Ureter (tissue), 1 donor: ENCODE measurements at places on chromosomes 1 and 21. TPM values are rescaled to one million over a fixed set of nuclear protein-coding genes. Genes with fewer than 3 reads are reported as not detected.

GRCh38 chr1:83927701-83928100, 71.2 kb downstream of the TTLL7 start:
- no peak for DNase-seq

DNA sequence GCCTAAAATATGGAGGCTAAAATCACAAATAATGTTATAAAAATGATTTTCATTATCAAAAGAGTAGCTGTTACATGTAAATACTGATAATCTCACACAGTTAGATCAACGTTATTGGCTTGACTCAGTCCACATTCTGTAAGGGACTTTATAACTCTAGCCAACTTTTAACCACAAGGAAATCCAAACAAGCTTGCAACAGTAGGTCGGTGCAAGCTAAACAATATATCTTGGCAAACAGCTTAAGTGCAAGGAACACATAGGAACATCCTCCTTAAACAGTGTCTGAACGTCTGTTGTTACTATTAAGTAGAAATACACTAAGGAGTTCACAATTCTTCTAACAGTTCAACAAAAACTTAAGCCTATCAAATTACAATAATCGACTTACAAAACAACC, 126.7 kb downstream of the EIF4G3 start:
- DNase-seq, result no peak

DNA sequence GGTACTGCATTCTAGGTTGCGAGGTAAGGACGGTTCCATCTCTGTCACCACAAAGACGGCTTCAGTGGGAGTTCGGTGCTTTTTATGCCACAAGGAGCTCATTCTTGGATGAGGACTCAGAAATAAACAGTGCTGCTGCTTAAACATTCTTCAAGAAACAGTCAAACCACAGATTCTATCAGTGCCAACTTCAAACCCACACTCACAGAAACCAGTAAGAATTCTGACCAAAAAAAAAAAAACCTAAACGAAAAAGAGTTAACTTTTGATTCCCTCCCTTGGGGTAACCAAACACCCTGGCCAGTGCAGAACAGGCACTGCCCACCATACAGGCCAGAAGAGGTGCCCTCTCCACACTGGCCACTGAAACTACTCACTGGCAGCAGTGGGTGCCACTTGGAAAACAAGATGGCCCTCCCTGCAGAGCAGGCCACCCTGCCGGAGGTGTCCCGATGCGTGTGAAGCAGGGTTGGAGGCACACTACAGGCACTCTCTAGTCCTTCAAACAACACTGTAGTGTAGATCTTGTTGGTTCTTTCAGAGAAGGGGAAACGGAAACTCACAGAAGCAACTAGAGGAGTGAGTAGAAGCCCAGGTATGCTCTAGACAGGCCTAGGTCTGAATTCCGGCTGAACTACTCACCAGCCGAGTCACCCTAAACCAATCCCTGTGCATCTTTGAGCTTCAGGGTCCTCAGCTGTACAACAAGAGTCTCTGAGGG, 87.3 kb upstream of the TLR5 start:
- DNase-seq, result no peak

GRCh38 chr1:111955755-111956154, 33.7 kb downstream of the KCND3 start:
- DNase-seq, result no peak

SPTA1 gene
- not detected for total RNA-seq
